ENCODE measurements at places on chromosomes 5 and 9. TPM values are rescaled to one million over a fixed set of nuclear protein-coding genes. Genes with fewer than 3 reads are reported as not detected.

DNA sequence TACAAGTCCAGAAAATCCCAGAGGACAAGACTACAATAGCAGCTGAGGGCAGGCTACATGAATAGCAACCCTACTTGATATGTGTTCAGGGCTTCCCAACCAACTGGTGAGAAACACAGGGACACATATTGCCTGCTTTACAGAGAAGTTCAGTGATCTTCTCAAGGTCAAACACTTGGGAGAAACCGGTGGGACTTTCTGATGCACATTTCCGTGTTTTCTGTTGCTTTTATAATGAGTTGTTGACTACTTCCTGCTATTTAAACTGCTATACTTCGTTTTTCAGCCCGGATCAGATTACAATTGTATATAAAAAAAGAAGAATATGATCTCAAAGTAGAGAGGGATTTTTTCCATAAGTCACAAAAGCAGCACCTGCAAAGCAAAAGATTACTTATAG, 175.1 kb downstream of the SNX18 start:
- H3K36me3 ChIP-seq, result no peaks in the 10 kb centered on the region
- H3K27me3 ChIP-seq, result no peaks in the 10 kb centered on the region
- no peak for DNase-seq

GRCh38 chr5:16612007-16612406, 4.8 kb downstream of the RETREG1 start:
- no peaks in the 10 kb centered on the region for H3K36me3 ChIP-seq
- peaks cover 39% of the 10 kb centered on the region for H3K4me1 ChIP-seq
- no peak overlapping the region for H3K4me3 ChIP-seq
- no peaks in the 10 kb centered on the region for H3K27me3 ChIP-seq

DNA sequence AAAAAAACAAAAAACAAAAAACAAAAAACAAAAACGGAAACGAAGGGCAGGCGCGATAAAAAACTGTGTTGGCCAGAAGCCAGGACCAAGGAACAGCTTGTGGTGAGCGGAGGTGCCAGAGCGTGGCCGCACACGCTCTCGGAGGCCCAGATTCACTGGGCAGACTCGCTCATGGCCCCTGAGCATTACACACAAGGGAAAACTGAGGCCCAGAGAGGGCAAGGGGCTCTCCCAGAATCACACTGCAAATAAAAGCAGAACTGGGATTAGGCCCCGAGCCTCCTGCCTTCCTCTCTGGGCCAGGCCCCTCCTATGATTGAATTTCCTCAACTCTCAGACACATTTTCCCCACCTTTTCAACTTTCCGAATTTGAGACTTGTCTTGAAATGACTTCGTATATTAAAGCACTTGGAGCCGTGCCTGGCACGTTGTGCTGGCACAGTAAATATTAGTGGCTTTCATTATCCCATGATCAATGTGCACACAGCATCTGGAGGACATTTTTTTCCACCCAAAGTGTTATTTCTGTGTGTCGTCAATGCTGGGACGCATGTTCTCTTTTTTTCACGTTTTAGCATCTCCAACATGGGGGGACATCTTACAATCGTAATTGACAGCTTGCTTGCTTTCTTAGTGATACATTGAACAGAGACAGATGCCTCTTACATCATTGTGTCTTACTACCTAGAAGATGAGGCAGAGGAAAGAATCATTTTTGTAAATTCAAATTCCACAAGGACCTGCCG, 7.4 kb downstream of the FIBCD1 start:
- no peak overlapping the region for H3K27ac ChIP-seq
- H3K4me1 ChIP-seq, result no peaks in the 10 kb centered on the region
- H3K4me3 ChIP-seq, result no peak overlapping the region
- no peaks in the 10 kb centered on the region for H3K27me3 ChIP-seq

- H3K27ac ChIP-seq, result no peak overlapping the region
- no peaks in the 10 kb centered on the region for H3K4me1 ChIP-seq
- H3K27me3 ChIP-seq, result no peaks in the 10 kb centered on the region
These were observed 342.1 kb downstream of the TAF11L14 start for GRCh38 chr5:17976404-17976803.

The NANS gene
- polyA plus RNA-seq, result 33.0 TPM

The SPINK7 gene
- not detected for polyA plus RNA-seq

The ELP1 gene
- 13.7 TPM for polyA plus RNA-seq
